ENCODE measurements at places on chromosomes 7 and 10.

GRCh38 chr7:92527300-92528187 is 776 bp downstream of the PEX1 start:
- peak; percentile 44 for DNase-seq

- no peak for DNase-seq
Observed at GRCh38 chr7:19203686-19204085, 58.5 kb upstream of the FERD3L start.

- DNase-seq = peak; percentile 54
Observed at GRCh38 chr10:117174439-117175214, 22.7 kb upstream of the KCNK18 start.

DNA sequence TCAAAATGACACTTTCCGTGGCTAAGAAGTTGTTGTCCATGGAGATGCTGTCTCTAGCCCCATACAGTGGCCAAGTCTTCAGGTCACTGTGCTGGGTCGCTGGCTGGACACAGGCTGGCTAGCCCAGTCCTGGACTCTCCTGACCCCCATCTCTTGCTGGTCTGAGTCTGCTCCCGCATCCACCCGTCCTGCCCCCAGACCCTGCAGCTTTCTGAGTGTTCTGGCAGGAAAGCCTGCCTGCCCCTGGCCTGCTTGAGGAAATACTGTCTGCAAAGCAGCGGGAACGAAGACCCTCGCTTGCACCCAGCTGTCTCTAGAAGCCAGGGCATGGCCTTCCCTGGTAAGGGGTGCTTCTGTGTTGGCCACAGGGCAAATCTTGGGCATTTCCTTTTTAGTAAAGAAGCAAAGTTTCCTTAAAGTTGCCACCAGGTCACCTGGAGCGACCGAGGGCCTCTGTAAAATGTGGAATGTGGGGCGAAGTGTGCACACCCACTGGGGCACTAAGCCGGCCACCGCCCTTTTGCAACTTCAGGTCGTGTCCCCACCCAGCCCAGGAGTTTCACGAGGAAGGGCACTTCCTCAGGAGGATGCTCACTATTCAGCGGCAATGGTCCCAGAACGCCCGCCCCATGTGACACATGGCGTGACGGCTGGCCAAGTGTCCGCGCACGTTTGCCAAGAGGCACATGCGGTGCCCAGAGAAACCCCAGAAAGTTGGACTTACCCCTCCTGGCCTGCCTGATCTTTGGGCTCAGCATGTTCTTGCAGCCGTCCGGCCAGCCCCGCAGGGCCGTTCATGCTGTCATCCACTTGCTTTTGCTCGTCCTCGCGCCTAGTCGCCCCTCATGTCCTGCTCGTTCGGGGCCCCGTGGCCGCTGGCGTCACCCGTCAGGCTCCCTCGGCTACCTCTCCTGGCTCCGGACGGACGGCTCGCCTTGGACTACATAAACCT is 558 bp downstream of the ARHGAP22 start:
- peak; percentile 20 for DNase-seq

- peak; percentile 80 for DNase-seq
Observed at GRCh38 chr7:79317728-79318127, 135.7 kb downstream of the MAGI2 start.

DNA sequence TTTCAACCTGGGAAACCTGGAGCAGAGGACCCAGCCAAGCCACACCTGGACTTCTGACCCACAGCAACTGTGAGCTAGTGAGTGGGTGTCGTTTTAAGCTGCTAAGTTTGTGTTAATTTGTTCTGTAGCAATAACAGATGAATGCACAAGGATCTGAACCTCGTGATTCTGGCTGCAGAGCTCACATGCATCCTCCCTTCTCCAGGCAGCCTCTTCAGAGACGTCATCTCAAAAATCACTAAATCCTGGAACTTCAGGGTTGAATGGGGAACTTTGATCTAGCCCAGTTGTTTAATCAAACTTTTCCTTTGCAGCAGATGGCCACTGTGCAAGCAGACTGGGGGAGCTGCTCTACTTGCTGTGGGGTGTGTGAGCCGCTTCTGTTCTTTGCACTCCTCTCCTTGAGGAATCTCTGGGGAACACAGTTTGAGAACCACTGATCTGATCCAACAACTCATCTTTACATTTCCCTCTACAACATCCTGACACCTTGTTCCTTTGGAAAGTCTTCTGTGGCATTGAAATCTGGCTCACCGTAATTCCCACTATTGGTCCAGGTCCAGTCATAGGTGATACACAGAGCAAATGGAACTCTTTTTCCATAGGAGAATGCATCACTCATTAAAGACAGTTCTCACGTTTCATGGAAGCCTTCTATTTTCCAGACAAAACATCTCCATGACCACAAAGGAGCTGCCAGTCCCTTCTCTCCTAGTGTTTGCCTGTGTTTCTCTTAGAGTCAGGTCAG is 90.3 kb downstream of the CHN2 start:
- DNase-seq = no peak

DNA sequence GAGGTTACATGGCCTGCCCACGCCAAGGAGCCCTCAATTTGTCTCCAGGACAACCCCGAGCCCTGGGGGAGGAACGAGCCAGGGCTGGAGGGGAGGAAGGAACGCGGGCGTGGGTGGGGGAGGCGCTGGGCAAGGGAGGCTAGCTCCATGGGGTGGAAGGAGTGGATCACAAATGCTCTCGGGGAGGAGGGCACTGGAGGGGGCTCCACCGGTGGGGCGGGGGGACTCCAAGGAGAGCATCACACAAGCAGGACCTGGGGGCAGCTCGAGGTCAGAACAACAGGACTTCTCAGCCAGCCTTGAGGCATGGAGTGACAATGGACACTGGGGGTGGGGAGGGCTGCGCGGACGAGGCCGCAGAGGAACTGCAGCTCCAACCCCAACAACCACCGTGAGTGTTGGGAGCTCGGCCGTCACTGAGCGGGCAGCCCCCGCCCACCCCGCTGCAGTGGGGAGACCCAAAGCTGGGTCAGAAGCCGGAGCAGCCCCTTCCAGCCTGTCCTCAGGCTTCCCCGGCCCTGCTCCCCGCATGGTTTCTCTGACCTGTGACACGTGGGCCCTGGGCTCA is 41.1 kb downstream of the STK32C start:
- no peak for DNase-seq

- peak; percentile 83 for DNase-seq
Observed at GRCh38 chr7:28052933-28053332, 127.7 kb downstream of the JAZF1 start.

DNA sequence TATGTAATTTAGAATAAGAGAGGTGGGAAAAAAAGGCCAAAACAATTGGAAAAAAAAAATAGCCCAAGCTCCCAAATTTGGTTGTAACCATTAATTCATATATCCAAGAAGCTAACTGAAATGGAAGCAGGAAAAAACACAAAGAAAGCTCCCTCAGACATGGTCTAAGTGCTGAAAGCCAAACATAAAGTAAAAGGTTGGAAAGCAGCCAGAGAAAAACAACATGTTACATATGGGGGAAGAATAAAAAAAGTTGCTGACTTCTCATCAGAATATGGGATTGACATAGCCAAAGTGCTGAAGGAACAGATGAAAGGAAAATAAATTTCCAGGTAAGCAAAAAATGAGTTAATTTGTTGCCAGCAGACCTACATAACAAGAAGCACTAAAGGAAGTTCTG is 40.3 kb downstream of the PDZD8 start:
- no peak for DNase-seq

DNA sequence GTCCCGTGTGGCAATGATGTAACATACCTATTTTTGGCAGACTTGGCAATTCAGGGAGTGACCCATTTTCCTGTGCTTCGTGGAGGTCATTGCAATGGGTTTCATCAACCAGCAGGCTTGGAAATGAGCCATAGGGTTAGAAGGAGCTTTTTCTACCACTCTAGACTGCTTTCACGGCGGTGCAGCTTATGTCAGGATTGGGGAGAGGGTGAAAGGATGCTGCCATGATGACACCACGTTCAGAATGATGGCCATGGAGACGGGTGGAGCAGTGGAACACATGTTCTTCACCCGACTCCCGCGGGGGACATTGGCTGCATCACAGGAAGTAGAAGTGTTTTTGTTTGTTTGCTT is 220.2 kb downstream of the EMX2 start:
- peak; percentile 84 for DNase-seq

GRCh38 chr7:137661634-137662033 is 185.1 kb downstream of the DGKI start:
- peak; percentile 46 for DNase-seq

- DNase-seq = no peak
Observed at GRCh38 chr10:59271160-59271559, 91.2 kb downstream of the FAM13C start.

- DNase-seq = no peak
Observed at GRCh38 chr7:18513343-18513742, 17.8 kb downstream of the HDAC9 start.

DNA sequence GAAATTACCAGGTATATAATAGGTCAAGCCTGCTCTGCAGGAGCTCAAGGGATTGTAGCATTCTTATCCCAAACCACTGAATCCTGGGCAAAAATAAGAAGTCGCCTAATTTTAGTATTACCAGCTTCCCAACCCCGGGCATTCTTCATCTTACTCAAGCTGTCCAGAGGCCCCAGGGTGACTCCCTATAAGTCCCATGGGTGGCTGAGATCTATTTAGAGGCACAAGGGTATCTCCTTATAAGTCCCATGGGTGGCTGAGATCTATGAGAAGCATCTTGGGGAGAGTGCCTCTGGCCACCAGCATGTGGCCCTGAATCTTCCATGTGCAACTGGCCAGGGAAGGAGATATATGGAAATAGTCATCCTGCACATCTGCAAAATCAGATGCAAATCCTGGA is 38.9 kb downstream of the PRSS2 start:
- DNase-seq = no peak

GRCh38 chr10:103851261-103851660 is 4.1 kb downstream of the SH3PXD2A start:
- DNase-seq = no peak

DNA sequence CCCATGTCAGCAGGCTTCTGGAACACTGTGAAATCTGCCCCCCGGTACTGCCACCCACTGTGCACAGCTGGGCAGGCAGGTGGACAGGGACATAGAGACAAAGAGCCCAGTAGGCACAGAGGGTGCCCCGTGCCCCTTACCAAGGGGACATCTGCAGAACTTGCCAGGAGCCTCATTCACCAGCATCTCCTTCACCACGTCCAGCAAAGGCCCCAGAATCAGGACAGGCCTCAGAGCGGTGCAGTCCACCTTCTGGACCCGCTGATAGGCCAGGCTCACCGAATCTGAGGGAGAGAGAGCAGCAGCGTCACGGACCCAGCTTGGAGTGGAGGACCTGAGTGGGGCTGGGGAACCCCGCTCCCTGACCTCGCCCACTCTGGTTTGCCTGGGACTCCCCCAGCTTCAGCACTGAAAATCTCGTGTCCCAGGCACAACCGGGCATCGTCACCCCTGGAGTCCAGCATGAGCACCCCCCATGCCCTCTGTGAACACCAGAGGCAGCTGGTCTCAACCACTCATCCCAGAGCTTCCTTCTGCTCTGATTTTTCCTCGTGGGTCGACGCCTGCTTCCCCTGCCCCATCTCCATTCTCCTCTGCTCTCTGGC is 130.1 kb downstream of the DLG5 start:
- DNase-seq = no peak

- no peak for DNase-seq
Observed at GRCh38 chr10:36373424-36374096, 731.5 kb upstream of the FZD8 start.

DNA sequence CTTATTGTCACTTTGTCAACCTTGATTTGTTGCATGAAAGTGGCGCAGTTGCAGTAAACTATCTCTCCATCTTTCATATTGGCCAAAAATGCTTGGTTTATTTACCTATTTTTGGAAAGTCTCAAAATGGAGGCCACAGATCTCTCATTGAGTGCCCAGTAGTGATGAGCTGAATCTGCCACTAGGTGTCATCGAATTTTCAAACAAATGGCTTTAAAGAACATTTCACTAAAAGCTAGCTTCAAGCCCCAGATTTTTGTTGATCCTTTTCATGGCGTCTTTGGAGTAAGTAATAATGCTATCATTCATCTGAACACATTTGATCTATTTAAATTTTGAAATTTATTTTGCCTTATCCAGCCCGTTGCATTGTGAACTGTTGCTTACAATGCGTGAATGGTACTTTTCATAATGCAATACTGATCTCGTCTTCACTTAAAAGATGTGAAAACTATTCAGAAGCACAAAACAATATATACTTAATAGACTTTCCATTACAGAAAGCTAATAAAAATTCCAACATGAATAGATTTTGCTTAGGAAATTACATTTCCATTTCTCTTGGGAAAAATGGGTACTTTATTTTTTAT is 236.2 kb downstream of the DNAJB9 start:
- DNase-seq = peak; percentile 5

DNA sequence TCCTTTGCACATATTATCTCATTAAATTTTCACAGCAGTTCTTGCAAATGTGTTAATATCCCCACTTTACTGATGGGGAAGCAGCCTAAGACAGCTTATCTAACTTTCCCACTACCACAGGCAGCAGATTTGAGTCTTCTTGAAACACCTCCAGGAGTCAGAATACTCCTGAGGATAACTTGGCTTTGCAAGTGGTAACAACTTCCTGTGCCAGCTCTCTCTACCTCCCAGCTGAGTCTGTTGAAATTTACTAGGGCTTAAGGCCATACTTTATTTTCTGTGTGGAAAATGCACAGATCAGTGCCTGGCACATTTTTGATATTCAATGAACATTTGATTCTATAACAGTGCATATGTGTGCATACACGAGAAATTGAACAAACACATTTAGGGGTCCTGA is 136.1 kb upstream of the COBL start:
- DNase-seq = no peak

- no peak for DNase-seq
Observed at GRCh38 chr10:64484811-64485330, 963.7 kb downstream of the REEP3 start.

DNA sequence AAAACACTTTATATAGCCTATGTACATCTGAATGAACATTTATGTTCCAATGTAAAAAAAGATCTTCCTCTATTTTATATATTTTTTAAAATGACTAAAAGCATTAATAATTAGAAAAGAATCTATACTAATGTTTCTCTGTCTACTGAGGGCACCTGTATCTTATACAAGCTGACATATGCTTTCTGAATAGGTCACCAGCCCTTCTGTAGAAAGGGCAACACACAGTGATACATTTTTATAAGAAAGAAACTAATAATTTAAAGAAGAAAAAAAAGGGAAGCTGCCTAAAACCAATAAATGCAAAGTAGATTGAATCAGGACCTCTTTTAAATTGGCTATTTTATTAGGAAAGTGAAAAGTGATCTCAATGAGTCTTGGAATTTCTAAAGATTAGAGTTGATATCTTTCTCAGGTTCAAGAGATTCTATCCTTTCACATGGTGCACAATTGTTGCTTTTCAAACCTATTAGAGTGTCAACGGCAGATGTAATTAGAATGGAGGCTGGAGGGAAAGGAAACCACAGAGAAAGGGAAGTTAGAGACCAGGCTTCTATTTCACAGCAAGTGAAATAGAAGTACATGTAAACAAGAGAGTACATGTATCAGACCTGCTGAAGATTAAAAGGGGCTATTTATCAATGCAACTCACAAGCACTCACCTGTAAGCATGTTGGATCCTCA is 6.3 kb downstream of the MTPN start:
- DNase-seq = no peak
